Femur (tissue), 1 donor: ENCODE measurements at places on chromosomes 2 and 18.

- DNase-seq, result peak; percentile 85
These were observed 133.9 kb downstream of the ZNF532 start for GRCh38 chr18:58998401-58999203.

- no peak for DNase-seq
These were observed 850.7 kb downstream of the CPS1 start for GRCh38 chr2:211407076-211407475.

DNA sequence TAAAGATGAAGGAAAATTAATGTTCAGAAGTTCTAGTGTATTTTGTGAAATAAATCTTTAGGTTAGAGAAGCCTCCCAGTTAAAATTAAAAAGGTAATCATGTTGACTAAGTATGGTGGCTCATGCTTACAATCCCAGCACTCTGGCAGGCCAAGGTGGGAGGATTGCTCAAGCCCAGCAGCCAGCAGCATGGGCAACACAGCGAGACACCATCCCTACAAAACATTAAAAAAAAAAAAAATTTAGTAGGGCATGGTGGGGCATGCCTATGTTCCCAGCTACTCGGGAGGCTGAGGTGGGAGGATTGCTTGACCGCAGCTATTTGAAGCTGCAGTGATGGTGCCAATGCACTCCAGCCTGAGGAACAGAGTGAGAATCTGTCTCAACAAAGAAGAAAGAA lies 17.9 kb downstream of the XPO1 start:
- DNase-seq, result no peak

- DNase-seq, result no peak
These were observed 110.7 kb downstream of the RAB3GAP1 start for GRCh38 chr2:135162786-135163185.

DNA sequence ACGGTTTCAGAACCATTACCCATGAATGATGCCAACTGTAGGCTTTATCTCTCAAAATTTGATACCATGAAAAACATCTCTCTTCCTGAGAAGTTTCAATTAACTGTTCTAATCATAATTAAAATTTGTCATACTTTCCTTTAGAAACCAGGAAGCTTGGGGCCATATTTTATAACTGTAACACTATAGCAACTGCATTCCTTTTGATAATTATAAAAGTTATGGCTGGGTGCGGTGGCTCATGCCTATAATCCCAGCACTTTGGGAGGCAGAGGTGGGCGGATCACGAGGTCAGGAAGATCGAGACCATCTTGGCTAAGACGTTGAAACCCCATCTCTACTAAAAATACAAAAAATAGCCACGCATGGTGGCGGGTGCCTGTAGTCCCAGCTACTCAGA lies 70.6 kb downstream of the DNAH7 start:
- DNase-seq, result no peak

DNA sequence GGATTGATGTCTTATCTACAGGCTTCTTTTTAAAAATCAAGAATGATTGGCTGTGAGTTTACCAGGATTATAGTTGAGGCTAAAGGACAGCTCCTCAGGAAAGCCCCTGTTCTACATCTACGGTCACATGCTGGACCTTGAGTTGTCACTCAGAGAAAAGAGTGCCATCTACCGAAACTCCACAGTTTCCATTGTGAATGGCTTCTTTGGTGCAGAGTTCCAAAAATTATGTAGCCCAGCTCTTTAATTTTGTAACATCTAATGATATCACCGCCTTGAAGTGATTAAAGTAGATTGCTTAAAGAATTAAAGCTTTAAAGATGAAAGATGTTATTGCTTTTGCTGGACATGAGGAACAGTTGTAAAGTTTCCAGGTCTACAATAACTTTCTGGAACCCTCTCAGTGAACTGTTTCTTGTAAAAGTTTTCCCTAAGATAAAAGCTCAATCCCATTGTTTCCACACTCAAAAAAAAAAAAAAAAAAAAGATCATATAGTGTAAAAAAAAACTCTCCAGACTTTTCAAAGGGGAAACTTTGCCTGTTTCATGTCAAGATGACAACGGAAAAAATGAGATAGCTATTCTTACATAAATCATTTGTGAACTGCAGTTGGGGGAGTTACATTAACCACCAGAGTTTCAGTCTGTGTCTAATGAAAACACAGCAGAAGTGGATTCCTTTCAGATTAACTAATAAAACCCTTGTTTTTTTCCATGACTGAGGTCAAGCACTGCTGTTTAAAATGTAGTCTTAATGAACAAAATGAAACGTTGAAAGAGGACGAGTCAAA lies 4.3 kb downstream of the COL3A1 start:
- DNase-seq, result peak; percentile 52

DNA sequence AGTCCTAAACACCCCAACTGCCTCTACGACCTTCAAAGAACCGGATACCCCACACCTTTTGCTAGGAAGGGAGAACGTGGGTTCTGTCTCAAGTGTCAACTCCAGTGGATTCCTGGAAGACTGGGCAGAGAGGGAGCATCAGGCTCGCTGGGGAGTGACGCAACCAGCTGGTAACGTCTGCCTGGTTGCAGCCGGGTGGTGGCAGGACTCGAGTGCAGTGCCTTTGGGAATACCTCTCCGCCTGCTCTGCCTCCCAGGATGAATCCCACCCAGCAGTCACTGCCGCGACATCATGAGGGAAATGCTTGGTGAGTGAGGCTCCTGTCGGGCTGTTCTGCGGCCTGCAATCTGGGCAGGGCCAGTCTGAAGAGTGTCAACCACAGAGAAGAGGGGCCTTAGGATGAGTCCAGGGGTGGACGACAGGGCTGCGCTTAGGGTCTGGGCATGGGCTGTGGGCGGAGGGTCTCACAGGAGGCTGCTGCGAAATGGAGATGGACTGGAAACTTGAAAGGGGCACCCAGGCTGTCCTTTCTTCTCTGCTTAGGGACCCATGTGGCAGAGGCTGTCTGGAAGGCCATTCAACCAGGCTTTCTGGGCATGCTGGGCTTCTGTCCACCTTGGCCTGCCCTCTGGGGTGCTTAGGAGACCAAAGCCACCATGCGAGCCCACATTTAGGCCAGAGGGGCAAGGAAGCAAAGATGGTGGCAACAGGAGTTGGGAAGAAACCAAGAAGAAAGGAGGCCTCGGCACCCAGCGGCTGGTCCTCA lies 12.9 kb downstream of the GPR17 start:
- peak; percentile 12 for DNase-seq

- no peak for DNase-seq
These were observed 419.3 kb downstream of the ZNF516 start for GRCh38 chr18:76075777-76076176.

- DNase-seq, result no peak
These were observed 12.7 kb upstream of the FHOD3 start for GRCh38 chr18:36284671-36285295.

GRCh38 chr2:21415234-21415633 lies 291.5 kb downstream of the TDRD15 start:
- DNase-seq, result no peak

- DNase-seq, result no peak
These were observed 75.9 kb downstream of the VRK2 start for GRCh38 chr2:58122540-58122939.

GRCh38 chr2:134207589-134208209 lies 46.2 kb upstream of the MGAT5 start:
- DNase-seq, result peak; percentile 47

DNA sequence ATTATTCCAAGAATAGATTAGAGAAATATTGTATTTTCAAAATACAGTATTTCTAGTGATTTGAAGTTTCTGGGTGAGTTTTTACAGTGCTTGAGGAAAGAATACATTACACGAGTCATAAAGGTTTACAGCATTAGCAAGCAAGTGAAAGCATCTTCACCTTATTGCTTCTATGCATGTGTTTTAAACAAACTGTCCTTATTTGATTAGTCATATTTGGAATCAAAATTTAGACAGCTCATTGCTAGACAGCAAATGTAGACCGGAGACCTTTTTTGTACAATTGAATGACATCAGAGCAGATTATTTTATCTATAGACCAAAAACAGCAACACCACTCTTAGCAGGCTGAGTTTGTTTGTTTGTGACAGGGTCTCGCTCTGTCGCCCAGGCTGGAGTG lies 69.2 kb downstream of the FAM161A start:
- no peak for DNase-seq

- peak; percentile 57 for DNase-seq
These were observed 285.1 kb upstream of the SLC14A2 start for GRCh38 chr18:45330170-45330594.

DNA sequence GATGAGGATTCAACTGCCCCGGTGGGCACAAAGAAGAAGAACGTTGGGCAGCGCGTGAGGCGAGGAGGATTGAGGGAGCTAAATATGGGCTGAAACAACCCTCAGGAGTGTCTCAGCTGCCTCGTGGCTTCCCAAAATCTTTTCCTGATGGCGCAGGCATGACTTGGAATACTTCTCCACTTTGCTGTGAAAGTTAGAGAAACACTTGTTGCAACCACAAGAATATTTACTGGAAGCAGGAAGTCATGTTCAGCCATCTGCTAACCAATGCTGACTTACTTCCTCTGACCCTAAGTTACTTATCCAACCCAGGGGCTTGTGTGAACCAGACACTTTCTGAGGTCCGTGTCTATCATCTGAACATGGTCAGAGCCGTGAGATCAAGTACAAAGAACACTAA lies 148.8 kb downstream of the ARL4C start:
- no peak for DNase-seq

GRCh38 chr2:166573391-166573790 lies 79.3 kb upstream of the SCN7A start:
- DNase-seq, result no peak

DNA sequence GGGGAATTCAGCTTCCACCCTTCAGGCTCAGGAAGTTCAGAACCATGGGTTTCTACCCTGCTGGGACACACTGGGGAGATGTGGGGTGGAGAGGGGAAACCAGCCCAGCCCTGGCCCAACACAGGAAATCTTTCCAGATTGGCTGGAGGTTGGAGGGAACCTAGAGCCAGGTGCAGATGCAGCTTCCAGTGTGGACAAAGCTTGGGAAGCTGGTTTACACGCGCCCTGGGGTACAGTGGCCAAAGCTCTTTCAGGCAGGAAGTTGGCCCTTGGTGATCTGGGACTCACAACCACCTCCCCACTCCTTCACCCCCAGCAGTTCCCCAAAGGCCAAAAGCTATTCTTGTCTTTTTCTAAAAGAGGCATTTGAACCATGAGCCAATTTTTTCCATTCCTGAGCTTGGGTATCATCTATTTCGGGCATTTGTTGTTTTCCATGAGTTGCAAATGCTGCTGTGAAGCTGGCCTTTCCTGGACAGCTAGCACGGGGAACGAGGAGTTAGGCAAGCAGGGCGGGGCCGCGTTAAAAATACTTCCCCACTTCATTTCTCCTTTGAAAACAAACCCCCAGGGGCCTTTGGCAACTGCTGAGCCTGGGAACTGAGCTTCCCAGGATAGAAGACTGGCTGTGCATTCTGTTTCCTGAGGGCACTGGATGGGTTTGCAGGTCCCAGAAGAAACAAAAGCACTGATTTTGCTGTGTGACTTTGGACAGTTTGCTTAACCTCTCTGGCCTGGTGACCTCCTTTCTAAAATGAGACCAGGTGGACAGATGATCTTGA lies 3.1 kb upstream of the ARID5A start:
- DNase-seq, result peak; percentile 87

GRCh38 chr2:40279001-40279400 lies 172.9 kb downstream of the SLC8A1 start:
- no peak for DNase-seq

DNA sequence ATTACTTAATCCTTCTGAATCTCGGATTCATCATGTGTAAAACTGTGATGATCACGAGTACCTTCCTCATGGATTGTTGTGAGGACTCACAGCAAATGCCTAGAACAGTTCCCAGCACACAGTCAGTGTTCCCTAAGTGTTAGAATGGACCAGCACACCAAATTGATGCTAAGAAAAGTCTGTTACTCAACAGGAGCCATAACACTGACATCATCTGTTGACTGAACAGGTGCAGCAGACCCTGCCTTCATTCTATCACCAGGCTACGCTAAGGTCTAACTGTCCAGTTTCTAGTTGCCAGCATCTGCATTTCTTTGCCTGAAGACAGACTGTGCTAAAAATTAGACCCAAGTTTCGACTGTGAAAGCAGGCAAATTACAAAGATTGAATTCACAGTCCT lies 18.6 kb downstream of the DTNB start:
- DNase-seq, result no peak

DNA sequence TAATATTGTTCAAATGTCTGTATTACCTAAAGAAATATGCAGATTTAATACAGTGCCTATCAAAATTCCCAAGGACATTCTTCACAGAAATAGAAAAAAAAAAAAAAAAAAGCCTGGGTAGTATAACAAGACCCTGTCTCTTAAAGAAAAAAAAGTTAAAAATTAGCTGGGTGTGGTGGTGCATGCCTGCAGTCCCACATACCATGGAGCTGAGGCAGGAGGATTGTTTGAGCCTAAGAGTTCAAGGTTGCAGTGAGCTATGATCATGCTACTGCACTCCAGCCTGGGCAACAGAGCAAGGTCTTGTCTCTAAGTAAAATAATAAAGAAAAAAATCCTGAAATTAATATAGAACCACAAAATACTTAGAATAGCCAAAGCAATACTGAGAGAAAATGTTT lies 51.9 kb downstream of the SLC16A14 start:
- DNase-seq, result no peak

- DNase-seq, result peak; percentile 41
These were observed 43.1 kb upstream of the SLC39A10 start for GRCh38 chr2:195613922-195614321.

DNA sequence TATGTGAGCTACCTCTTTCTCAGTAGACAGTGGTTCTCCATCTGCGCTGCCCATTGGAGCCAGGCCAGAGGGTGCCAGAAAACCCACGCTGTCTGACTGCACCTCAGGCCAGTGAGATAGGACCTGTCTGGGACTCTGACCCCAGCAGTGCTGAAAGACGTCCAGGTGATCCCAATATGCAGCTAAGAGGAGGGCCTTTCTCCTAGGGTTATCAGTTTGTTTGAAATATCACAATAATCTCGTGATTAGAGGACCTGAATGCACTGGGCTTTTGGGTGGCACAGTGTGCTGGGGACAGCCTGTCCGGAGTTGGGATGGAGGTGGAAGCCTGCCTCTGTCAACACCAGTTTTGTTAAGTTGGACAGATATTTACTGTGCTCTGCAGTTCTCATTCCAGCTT lies 216.3 kb downstream of the LDLRAD4 start:
- DNase-seq, result no peak

DNA sequence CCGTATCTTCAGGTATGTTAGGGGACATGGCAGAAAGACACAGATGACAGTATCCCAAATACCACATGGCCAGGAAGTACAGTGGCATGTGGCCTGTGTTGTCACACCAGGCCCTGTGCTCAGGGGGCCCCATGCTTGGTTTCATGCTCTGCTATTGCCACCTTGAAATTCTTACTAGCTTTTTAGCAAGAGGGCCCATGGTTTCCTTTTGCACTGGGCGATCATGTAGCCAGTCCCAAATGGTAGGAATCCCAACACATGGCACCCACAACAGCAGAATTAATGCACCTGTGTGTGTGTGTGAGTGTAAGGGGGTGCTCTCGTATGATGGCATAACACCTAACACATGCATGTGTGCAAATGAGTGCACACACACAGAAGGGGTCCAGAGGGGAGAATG lies 39.2 kb downstream of the MYO7B start:
- DNase-seq, result no peak

DNA sequence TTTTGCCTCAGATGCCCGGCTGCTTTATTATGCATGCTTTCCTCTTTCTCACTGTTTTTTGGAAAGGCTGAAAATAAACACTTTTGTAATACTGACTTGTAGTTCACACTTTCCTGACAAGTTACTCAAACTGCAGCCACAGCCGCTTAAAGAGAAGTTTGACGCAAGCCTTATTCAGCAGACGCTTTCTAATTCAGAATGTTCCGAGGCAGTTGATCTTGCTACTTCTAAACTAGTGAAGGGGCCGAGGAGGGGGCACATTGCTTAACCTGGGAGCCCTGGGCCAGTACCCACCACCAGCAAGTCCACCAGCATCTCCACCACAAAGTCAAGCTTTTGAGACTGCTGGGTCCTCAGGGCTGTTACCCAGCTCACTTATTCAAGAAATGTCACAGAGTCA lies 71.8 kb upstream of the SPRED2 start:
- no peak for DNase-seq
